ENCODE measurements at places on chromosomes 5 and 9.

GRCh38 chr9:98491828-98492227 lies 216.9 kb downstream of the GABBR2 start:
- no peak for DNase-seq

DNA sequence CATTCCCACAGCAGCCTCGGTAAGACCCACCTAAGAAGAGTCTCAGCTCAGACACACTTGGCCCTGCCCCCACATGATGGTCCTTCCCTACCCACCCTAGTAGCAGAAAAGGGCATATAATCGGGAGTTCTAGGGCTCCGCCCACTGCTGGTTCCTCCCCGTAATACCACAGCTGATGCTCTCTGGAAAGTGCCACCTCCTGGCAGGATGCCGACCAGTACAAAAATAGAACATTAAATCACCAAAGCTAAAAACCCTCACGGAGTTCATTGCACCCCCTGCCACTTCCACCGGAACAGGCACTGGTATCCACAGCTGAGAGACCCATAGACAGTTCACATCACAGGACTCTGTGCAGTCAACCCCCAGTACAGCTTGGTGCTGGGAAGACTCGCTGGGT lies 271.3 kb downstream of the KIAA0825 start:
- DNase-seq: no peak

- DNase-seq: no peak
These were observed 107.7 kb downstream of the DMAC1 start for GRCh38 chr9:7691909-7692308.

- DNase-seq: no peak
These were observed 141.8 kb downstream of the YIPF5 start for GRCh38 chr5:144028636-144029035.

DNA sequence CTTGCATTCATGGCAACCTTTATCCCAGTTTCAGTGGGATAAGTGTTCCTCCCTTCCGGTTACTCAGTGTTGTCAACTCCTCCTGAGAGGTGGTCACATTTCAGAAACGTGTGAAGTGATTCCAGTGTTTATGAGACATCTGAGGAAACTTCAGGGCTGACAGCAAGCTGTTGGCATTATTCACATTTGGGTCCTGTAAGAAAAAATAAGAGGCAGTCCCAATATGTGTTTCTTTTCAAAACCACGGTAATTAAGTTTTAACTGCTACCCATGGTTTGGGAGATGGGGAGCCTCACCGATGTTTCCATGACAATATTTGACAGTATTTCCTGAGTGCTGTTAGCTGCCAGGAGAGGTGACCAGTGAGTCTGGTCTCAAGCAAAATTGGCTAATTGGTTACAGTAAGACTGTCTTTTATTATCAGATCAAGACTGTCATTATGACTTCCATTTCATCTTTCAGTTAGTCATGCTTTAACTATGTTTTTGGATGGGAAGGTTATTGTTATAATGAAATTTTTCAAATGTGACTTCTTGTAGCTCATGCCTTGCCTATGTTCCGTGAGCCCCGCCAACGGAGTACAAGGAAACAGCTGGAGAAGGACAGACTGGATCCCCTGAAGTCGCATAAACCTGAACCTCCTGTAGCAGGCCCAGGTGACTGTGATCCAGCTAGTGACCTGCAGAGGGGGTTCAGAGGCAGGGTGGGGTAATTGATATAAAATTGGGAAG lies 115.3 kb downstream of the GDNF start:
- DNase-seq: peak; percentile 56

All from dermis microvascular lymphatic vessel endothelial cell (primary cell).